ENCODE measurements at places on chromosomes 12 and 14. TPM values are rescaled to one million over a fixed set of nuclear protein-coding genes. Genes with fewer than 3 reads are reported as not detected.

Gene MIPOL1
- 24.8 TPM for total RNA-seq

- no peaks in the 10 kb centered on the region for H3K27me3 ChIP-seq
- H3K4me3 ChIP-seq: no peak overlapping the region
- H3K36me3 ChIP-seq: no peaks in the 10 kb centered on the region
- H3K27ac ChIP-seq: no peak overlapping the region
These were observed 22.1 kb downstream of the EIF5 start for GRCh38 chr14:103356024-103356682.

DNA sequence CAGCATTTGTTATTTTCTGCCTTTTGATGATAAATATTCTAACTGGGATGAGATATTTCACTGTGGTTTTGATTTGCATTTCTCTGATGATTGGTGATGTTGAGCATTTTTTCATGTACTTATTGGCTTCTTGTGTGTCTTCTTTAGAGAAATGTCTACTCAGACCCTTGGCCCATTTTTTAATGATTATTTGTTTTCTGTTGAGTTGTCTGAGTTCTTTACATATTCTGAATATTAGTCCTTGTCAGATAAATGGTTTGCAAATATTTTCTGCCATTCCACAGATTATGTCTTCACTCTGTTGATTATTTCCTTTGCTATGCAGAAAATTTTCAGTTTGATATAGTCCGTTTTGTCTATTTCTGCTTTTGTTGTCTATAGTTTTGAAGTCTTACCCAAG, 317.0 kb downstream of the CEP128 start:
- no peak overlapping the region for H3K4me3 ChIP-seq
- no peaks in the 10 kb centered on the region for H3K27me3 ChIP-seq
- no peak overlapping the region for H3K27ac ChIP-seq
- H3K36me3 ChIP-seq: no peaks in the 10 kb centered on the region
- no peaks in the 10 kb centered on the region for H3K4me1 ChIP-seq

Gene RAB2B
- 19.4 TPM for total RNA-seq

DNA sequence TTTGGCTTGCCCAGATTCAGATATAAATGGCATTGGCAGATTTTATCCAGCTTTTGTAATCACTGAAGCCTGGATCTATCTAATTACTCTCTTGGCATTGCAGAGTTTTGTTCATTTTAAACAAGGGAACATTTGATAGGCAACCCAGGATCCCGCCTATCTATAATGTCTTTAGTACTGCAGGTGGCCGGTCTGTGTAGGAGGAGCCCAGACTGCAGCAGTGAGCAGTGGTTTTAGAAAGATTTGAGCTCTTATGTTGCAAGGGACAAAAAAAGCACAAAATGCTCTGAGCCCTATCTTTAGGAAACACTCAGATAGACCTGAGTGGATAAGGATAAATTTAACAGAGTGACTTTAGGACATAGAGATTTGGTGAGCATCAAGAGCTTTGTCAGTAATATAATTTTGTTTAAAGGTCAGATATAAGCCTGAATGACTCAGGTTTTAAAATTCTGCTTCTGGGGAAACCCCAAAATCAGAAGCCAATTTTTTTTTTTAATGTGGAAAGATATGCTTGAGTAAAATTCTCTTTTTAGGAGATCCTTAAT, 165.5 kb downstream of the SLC5A8 start:
- no peak overlapping the region for H3K27ac ChIP-seq
- H3K36me3 ChIP-seq: no peaks in the 10 kb centered on the region
- no peak overlapping the region for H3K4me3 ChIP-seq
- no peak for DNase-seq

DNA sequence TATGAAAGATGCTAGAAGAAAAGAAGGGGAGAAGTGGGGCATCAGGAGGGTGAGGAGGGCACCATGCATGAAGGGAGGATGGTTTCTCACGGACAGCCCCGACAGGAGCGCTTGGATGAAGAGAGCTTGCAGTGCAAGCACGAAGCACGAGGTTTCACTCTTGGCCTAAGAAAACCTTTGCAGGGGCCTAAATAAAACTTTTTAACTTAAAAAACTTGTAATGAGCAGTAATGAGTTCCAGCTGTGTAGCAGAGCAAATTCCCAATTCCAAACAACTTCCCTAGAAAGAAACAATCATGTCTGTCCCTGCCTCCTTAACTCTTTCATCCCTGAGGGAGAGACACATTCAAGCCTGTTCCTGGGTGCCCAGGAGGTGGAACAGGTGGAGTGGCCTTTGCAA, 119.5 kb downstream of the PAH start:
- no peaks in the 10 kb centered on the region for H3K27me3 ChIP-seq
- no peaks in the 10 kb centered on the region for H3K4me1 ChIP-seq
- no peak overlapping the region for H3K27ac ChIP-seq
- DNase-seq: no peak
- no peak overlapping the region for H3K4me3 ChIP-seq
- no peaks in the 10 kb centered on the region for H3K36me3 ChIP-seq

Gene CCDC177
- not detected for total RNA-seq

DNA sequence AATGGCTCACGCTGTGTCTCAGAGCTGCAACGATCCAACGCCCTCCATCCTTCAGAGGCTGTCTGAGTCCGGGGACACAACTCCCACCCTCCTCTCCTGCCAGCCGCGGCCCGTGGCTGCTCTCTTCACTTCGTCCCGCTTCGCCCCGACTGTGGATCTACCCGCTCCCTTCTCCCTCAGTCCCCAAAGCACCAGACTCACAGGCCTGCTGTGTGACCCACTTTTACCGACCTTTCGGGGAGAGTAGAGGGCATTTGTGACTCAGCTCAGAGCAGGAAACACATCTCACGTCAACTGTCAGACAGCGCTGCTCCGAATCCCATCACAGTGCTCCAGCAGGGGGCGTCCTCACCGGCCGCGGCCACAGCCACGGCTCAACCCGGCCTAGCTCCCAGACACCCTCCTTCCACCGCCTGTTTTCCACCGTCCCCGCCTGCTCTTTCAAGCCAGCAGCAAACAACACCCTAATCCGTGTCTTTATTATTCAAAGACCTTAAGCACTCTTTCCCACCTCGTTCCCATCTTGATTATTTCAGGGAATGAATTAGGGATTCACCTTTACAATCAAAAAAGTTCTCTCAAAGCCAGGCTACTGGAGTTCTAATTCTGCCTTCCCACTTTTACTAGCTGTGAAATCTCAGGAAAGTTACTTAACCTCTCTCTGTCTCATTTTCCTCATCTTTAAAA, 5.0 kb upstream of the AQP2 start:
- peak overlapping the region; percentile 66 for H3K27ac ChIP-seq
- H3K27me3 ChIP-seq: no peaks in the 10 kb centered on the region
- H3K4me1 ChIP-seq: peaks cover 16% of the 10 kb centered on the region
- peak overlapping the region; percentile 29 for H3K4me3 ChIP-seq
- DNase-seq: no peak
- no peaks in the 10 kb centered on the region for H3K36me3 ChIP-seq

GRCh38 chr12:122086641-122087285, 8.2 kb downstream of the MLXIP start:
- no peak overlapping the region for H3K4me3 ChIP-seq
- no peak overlapping the region for H3K27ac ChIP-seq
- peaks cover 89% of the 10 kb centered on the region for H3K4me1 ChIP-seq

DNA sequence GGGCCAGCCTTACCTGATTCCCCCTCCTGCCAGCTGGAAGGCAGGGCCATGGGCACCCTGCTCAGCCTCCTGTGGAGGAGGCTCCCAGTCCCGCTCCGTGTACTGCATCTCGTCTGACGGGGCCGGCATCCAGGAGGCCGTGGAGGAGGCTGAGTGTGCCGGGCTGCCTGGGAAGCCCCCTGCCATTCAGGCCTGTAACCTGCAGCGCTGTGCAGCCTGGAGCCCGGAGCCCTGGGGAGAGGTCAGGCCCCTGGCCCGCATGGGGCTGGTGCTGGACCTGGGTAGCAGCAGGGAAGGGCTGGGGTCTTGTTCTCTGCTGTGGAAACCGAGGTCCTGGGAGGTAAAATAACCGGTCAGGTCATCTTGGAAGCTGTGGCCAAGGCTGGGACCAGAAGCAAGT, 16.4 kb downstream of the PAPLN start:
- no peaks in the 10 kb centered on the region for H3K4me1 ChIP-seq
- H3K27me3 ChIP-seq: no peaks in the 10 kb centered on the region
- no peaks in the 10 kb centered on the region for H3K36me3 ChIP-seq
- H3K4me3 ChIP-seq: no peak overlapping the region

DNA sequence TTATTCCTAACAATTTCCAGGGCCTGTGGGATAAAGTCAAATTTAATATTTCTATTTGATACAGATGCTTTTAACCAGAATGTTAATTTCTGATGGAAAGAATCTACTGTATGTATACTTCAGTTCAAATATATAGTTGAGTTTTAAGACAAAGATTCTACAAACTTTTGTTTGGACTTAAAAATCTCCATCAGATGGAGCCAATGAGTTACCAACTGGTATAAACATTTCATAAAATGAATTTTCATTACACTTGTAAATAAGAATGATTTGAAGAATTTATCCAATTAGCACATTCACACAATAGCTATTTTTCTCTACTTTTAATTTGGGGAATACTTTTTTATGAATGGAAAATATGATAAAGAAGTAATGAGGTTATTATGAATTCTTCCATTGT, 425.2 kb upstream of the MIS18BP1 start:
- H3K4me3 ChIP-seq: no peak overlapping the region
- H3K27ac ChIP-seq: no peak overlapping the region
- H3K27me3 ChIP-seq: no peaks in the 10 kb centered on the region

Gene TAS2R8
- total RNA-seq: 0.98 TPM

DNA sequence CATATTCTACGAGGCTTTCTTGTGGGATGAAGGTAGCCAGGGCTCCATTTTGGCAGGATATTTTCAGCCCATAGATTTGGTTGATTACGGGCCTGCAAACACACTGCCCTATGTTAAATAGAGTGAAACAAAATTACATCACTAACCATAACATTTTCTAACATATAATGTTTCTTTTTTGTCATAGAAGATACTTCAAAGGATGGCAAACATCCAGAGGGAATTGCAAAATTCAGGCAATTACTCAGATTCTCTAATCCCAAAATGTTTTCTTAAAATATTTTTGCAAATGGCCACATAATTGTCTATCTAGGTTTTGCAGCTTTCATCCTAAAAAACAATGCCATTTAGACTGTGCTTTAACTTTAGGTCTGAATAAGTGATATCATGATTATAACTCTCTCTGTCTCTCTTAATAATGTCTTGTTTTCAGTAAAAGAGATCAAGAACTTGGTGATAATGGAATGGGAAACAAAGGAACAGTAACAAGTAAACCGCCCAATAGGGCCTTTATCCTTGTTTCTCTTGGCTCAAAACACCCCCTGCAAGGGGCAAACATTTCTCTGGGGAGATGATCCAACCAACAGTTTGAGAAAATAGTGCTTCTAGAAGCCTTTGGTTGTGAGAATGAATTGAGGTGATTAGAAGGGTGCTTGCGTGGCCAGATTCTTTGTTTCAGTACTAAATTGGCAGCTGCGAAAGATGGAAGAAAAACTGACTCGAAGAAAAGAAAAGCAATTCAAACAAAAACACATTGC, 54.4 kb upstream of the BTG1 start:
- no peak overlapping the region for H3K27ac ChIP-seq
- no peak for DNase-seq
- H3K4me1 ChIP-seq: peaks cover 6% of the 10 kb centered on the region

DNA sequence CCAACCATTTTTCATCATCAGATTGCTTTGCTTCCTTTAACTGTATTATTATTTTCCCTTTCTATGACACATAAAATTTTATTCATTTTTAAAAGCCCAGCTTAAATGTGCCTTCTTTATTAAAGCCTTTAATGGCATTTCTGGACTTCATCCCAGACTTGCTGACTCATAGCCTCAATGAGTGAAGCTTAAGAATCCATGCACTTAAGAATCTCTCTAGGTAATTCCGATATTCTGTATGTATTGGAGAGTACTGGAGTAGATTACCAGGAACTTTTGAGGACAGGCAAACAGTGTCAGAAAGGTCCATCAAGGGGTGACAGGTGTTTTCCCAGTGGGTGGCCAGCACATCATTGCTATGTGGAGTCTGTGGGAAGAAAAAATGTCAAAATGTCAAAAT, 107.9 kb downstream of the PTPRQ start:
- H3K27ac ChIP-seq: peak overlapping the region; percentile 19
- no peak for DNase-seq
- no peaks in the 10 kb centered on the region for H3K27me3 ChIP-seq

DNA sequence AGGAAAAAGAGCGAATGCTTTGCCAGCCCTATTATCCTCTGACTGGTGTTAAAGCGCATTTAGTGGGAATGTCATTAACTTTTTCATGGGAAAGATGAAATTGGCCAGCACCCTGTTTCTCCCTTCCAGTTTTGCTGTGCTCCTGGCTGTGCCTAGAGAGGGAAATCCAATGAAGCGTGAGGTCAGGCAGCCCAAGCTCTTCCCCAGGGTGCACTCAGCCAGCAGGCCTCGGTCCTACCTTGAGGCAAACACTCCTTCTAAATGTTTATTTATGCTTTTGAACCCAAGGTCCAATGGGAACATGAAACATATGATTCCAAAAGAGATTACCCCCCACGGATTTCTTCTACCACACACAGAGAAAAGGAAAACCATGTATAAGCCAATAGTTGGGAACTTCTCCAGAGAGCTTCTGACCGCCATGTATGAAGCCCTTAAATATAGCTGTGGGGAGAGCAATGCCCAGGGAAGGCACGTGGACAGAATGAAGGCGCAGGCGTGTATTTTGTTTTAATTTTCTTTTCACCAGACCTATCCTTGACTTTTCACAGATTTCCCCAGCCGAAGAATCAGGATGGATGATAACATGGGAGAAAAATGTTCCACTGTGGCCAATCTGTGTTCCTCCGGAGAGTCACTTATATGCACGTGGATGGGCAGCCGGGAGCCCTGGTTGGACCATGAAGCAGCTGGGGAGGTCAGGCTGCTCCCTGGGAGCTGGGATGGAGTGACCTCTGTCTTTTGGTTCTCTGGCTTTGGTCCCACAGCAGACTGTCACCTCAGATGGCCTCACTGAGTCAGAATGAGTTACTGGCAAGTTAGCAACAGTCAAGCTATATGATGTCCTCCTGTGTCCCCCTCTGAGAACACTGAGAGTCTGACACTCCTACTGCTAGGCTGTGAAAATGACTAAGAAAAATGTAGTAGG, 37.3 kb downstream of the GPR135 start:
- DNase-seq: no peak
- H3K4me1 ChIP-seq: peaks cover 29% of the 10 kb centered on the region
- H3K36me3 ChIP-seq: no peaks in the 10 kb centered on the region
- H3K4me3 ChIP-seq: no peak overlapping the region

DNA sequence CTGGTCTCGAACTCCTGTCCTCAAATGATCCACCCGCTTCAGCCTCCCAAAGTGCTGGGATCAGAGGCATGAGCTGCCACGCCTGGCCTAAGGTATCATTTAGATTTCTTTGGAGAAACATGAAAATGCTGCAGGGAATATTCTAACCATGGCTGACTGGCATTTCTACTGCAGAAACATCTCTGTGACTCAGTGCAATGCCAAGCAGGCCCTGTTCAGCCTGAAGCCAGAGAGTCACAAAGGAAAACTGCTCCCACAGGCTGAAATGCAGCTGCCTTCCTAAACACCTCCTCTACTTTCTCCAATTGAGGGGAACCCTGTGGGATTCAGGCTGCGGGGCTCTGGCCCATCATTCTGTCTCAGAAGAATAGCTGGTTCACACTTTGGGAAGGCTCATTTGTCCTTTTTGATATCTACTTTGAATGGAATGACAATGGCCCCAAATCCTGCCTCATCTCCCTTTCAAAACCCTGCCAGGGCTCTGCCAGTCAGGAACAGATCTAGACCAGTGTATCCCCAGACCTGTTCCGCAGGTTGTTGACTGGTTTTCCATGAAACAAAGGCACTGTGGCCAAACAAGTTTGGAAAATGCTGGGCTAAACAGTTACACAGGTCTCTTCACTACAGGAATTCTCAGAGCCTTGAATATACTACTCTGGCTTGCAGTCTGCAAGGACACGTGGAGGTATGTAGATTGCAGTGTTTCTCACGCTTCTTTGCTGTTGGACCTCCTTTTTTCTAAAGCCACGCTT, 7.8 kb downstream of the C12orf43 start:
- H3K27me3 ChIP-seq: no peaks in the 10 kb centered on the region
- no peak for DNase-seq
- no peak overlapping the region for H3K4me3 ChIP-seq
- H3K4me1 ChIP-seq: no peaks in the 10 kb centered on the region

Gene GALNT9
- total RNA-seq: 1.5 TPM

Measured in vagina (tissue), 2 donors.